ENCODE measurements at places on chromosomes 3 and 15.

- no peak for DNase-seq
These were observed 134.8 kb downstream of the MFSD1 start for GRCh38 chr3:158936530-158937113.

DNA sequence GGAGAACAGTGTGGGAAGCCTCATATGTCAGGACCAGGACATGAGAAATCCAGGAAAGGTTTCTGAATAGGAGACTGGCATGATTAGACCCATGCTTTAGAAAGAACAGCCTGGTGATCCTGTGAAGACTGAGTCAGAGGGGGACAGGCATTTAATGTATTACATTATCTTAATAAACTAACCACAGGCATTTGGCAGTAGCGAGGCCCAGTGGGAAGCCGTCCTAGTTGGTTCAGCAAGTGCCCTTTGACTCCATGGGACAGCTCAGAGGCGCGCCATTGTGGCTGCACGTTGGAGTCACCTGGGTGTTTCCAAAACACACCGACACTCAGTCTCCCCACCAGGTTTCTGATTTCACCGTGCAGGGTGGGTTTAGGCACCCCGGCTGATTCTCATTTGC, 90.5 kb upstream of the DGKG start:
- no peak for DNase-seq

GRCh38 chr3:69811452-69812401, 72.5 kb downstream of the MITF start:
- no peak for DNase-seq

DNA sequence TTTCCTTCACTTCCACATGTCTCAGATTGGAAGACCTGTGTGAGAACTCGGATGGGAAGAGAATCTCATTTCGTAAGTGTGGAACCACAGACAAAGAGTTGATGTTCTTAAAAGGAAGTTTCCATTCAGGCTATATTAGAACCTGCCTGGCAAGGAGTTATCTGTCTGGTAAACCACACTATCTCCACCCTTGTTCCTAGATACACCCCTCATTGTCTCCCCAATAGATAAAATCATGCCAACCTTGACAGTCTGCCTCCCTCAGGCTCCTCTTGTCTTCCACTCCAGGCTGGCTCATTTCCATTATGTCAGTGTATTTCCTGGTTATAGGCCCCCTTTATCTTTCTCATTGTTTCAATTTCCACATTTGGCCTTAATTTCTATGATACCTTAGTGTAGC, 89.2 kb downstream of the TMEM108 start:
- no peak for DNase-seq

GRCh38 chr15:93257920-93258319, 168.9 kb upstream of the RGMA start:
- no peak for DNase-seq

DNA sequence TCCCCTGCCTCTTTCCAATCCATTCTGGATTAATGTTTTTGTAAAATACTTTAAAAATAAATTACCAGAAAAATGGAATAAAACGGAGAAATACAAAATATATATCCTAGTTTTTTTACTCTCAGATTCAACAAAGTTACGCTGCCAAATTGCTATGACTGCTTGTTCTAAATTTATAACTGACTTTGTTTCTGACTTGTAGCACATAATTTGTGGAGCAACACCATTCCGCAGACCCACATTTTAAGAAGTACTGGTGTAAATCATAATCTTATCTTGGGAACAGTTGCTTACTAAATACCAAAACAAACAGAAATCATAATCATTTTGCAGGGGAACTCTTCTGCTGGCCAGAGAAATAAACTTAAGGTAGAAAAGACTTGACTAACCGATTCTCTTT, 339.4 kb upstream of the CBLB start:
- no peak for DNase-seq

DNA sequence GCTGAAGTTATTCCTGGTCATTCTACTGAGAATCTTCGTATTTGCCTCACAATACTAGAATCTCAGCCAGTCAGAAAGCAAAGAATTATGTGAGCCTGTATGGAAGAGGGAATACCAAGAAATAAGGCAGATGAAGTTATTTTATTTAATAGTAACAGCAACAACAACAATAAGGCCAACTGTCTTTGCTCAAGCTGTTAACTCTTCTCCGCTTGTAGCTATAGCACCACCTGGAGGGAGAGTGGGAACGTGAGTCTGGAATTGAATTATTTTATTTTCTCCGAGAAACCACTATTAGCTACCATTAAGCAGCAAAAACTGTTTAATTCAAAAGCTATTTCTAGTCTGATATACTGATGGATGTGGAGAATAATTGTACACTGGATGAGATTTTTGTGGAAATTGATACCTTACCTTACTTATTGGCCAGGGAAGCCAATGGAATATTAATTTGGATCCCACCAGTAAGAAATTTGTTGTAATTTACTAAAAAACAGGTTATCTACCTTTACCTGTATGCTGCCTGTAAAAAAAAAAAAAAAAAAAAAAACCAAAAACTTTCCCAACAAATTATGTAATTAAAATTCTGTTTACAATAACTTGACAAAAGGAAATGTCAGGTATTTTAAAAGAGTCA, 50.1 kb downstream of the CALML4 start:
- DNase-seq, result no peak

- DNase-seq, result no peak
These were observed 223.9 kb downstream of the LRTM1 start for GRCh38 chr3:54703923-54704322.

- no peak for DNase-seq
These were observed 235.6 kb downstream of the EDEM1 start for GRCh38 chr3:5423076-5423475.

- no peak for DNase-seq
These were observed 45.3 kb upstream of the SEC22A start for GRCh38 chr3:123156276-123156995.

GRCh38 chr15:52277575-52277974, 18.0 kb downstream of the MYO5C start:
- DNase-seq, result no peak

DNA sequence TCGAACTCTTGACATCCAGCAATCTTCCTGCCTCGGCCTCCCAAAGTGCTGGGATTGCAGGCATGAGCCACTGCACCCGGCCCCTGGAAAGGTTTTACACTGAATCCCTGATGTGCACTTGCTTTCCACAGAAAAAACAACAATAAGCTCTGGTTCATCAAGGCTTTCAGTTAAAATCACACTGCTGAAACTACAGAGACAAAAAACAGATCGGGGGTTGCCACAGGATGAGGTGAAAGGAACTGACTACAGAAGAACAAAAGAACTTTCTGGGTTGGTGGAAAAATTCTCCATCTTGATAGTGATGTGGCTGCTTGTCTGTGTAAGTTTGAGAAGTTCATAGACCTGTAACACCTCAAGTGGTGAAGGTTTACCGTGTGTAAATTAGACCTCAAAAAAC, 2.9 kb downstream of the RAB43 start:
- no peak for DNase-seq

- peak; percentile 94 for DNase-seq
These were observed 101.6 kb upstream of the LPP start for GRCh38 chr3:188052169-188053035.

- DNase-seq, result peak; percentile 58
These were observed 1.8 kb downstream of the RCCD1 start for GRCh38 chr15:90956274-90957030.

DNA sequence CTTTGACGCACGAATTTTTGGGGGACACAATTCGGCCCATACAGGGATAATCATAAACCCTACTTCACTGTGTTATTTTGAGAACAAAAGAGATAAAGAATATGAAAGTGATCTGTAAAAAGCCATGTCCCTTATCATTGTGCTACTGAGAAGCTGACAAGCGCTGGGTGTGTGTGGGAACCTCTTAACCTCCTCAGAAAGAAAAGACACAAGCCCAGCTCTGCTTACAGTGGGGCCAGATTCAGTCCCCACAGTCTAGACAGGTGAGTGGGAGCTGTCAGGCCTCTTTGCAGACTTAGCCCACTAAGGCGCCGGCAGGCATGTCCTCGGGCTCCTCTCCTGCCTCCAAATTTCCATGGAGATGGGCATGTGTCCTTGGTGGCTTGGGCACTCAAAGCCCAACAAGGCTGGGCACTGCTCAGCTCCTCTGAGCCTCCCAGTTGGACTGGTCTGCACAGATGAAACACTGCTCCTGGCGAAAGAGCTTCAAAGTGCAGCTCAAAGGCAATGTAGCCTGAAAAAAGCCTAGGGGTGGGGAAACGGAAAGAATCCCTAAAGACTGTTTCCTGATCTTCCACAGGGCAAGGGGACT, 64.4 kb upstream of the ETV5 start:
- DNase-seq, result no peak

DNA sequence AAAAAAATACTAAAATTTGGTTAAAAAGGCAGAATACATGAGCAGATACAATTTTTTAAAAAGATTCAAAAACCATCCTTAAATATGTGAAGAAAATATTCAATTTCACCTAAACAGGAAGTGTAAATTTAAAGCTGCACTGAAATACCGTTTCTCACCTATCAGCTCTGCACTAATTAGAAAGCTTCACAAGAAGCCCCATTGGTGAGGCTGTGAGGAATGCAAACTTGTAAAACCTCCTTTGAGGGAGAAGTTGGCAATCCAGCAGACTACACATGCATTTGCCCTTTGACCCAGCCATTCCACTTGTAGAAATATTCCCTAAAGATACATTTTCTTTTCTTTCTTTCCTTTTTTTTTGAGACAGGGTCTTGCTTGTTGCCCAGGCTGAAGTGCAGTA, 18.8 kb downstream of the BLM start:
- DNase-seq, result no peak

Data from anterior cingulate cortex (tissue), 58 donors.